ENCODE measurements at places on chromosomes 7 and 10. TPM values are rescaled to one million over a fixed set of nuclear protein-coding genes. Genes with fewer than 3 reads are reported as not detected.

SPDYE2B gene
- total RNA-seq = not detected

COL1A2 gene
- total RNA-seq = not detected

- no peak overlapping the region for H3K27ac ChIP-seq
- H3K4me3 ChIP-seq = no peak overlapping the region
- peaks cover 18% of the 10 kb centered on the region for H3K4me1 ChIP-seq
- no peak for DNase-seq
These were observed 52.3 kb upstream of the ARMC3 start for GRCh38 chr10:22875581-22875980.

IQUB gene
- 0.16 TPM for total RNA-seq

OR6B1 gene
- not detected for total RNA-seq

SAMD9L gene
- total RNA-seq = 28.8 TPM

MYO1G gene
- 44.5 TPM for total RNA-seq

DNA sequence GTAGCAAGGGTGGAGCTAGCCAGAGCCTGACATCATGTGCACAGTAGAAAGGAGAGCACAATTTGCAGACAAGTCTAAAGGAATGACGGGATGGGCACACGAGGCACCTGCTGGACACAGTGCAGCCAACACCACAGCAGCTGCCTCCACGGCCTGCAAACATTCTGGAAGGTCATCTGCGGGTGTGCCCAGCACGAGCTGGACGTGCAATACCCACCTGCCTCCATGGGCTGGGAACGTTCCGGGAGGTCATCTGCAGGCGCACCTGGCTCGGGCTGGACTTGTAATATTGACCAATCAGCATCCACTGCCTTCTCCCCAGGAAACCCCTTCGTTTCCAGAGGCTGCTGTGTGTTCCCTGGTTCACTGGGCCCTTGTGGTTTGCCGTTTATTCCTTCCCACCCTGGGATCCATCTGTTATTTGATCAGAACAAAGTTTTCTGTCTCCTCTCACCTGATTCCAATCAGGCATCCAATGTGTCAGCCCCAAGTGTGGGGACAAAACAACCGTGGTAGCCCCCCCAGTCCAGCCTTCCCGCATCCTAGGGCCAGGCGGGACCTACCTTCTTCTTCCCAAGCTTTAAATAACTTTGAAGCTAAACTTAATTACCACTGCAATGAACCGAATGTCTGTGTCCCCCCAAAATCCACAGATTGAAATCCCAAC, 243.4 kb upstream of the PPP2R2D start:
- peaks cover 7% of the 10 kb centered on the region for H3K4me1 ChIP-seq
- H3K36me3 ChIP-seq = no peaks in the 10 kb centered on the region
- H3K27me3 ChIP-seq = peaks cover 28% of the 10 kb centered on the region

RINT1 gene
- 31.5 TPM for total RNA-seq

GRCh38 chr10:106395041-106395749, 769.3 kb downstream of the SORCS1 start:
- DNase-seq = no peak
- H3K27ac ChIP-seq = no peak overlapping the region
- no peaks in the 10 kb centered on the region for H3K36me3 ChIP-seq
- no peak overlapping the region for H3K4me3 ChIP-seq
- H3K4me1 ChIP-seq = no peaks in the 10 kb centered on the region
- H3K27me3 ChIP-seq = no peaks in the 10 kb centered on the region

GRCh38 chr10:61262486-61263261, 190.5 kb downstream of the TMEM26 start:
- no peak overlapping the region for H3K27ac ChIP-seq
- no peaks in the 10 kb centered on the region for H3K4me1 ChIP-seq
- H3K4me3 ChIP-seq = no peak overlapping the region
- H3K27me3 ChIP-seq = peaks cover 4% of the 10 kb centered on the region
- no peak for DNase-seq

ANKRD30A gene
- total RNA-seq = not detected

- H3K27ac ChIP-seq = no peak overlapping the region
- no peaks in the 10 kb centered on the region for H3K27me3 ChIP-seq
- H3K36me3 ChIP-seq = peaks cover 8% of the 10 kb centered on the region
- DNase-seq = no peak
- peaks cover 15% of the 10 kb centered on the region for H3K4me1 ChIP-seq
These were observed 9.6 kb downstream of the ATP5F1C start for GRCh38 chr10:7797582-7797981.

DNA sequence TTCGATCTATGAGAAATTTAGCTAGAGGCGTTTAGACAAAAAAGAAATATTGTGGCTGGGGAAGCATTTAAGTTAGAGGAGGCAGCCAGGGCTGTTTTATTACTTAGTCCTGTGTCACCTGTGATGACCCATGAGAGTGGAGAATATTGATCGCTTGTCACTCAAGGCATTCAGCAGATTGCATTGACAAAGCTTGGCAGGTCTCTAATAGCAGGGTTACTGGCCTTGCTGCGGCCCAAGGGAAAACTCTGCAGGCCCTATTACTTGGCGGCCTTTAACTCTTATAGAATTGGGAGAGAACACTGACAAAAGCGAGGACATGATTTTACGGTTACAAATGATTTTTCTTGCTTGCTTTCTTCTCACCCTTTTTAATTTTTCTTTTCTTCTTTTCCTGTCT, 473.5 kb downstream of the AUTS2 start:
- H3K4me1 ChIP-seq = no peaks in the 10 kb centered on the region
- no peak overlapping the region for H3K27ac ChIP-seq
- H3K27me3 ChIP-seq = no peaks in the 10 kb centered on the region

ARHGEF35 gene
- 5.0 TPM for total RNA-seq

GRCh38 chr7:153170287-153170686, 410.7 kb downstream of the ACTR3B start:
- H3K4me3 ChIP-seq = no peak overlapping the region
- no peak overlapping the region for H3K27ac ChIP-seq
- H3K4me1 ChIP-seq = no peaks in the 10 kb centered on the region
- no peak for DNase-seq

HOXA4 gene
- 0.31 TPM for total RNA-seq

DNA sequence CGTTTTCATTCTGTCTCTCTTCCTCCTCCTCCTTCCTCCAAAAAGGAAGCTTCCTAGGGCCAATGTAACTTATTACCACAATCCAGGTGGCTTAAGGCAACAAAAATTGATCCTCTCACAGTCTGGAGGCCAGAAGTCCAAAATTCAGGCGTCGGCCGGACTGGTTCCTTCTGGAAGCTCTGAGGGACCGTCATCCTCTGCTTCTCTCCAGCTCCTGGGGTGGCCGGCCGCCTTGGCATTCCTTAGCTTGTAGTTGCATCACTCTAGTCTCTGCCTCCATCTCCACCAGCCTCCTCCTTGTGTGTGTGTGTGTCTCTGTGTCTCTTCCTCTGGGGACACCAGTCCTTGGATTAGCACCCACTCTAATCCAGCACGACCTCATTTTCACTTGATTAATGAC, 89.0 kb upstream of the NPTX2 start:
- no peak overlapping the region for H3K27ac ChIP-seq
- no peaks in the 10 kb centered on the region for H3K4me1 ChIP-seq
- no peak for DNase-seq
- H3K27me3 ChIP-seq = no peaks in the 10 kb centered on the region
- no peak overlapping the region for H3K4me3 ChIP-seq

GRCh38 chr10:64148607-64149006, 627.4 kb downstream of the REEP3 start:
- H3K4me1 ChIP-seq = no peaks in the 10 kb centered on the region
- no peak overlapping the region for H3K4me3 ChIP-seq
- H3K27ac ChIP-seq = no peak overlapping the region
- no peaks in the 10 kb centered on the region for H3K36me3 ChIP-seq
- DNase-seq = no peak

SPDYE6 gene
- total RNA-seq = not detected

HHEX gene
- 3.2 TPM for total RNA-seq

GRCh38 chr10:50653142-50653541, 29.4 kb upstream of the SGMS1 start:
- H3K27me3 ChIP-seq = no peaks in the 10 kb centered on the region
- H3K4me3 ChIP-seq = no peak overlapping the region
- DNase-seq = peak; percentile 27
- H3K27ac ChIP-seq = no peak overlapping the region
- H3K4me1 ChIP-seq = peaks cover 20% of the 10 kb centered on the region

DNA sequence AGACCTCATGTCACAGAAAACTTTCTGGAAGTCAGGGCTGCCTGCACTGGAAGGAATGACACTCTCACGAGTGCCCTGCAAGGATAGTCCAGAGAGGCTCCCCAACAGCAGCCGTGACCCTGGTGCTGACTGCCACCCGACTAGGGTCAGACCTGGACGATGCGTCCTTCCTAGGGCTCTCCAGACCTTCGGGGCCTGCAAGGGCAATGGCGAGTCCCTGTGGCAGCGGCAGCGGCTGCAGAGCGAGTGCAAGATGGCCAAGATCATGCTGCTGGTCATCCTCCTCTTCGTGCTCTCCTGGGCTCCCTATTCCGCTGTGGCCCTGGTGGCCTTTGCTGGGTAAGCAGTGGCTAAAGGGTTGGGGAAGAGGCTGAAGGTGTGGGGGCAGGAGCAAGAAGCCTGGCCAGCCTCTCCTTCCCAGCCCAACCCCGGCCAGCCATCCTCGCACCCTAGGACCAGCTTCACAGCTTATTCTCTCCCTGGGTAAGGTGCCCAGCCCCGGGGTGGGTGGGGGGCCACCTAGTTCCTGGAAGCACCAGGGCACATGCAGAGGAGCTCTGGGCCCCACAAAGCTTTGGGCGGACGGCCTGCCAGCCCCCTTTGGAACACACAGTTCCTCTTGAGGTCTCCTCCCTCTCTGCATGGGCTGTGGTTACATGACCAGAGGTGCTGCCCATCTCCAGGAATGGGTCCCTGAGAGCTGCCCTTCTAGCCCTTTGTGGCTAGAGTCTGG, 5.5 kb downstream of the OPN4 start:
- H3K4me3 ChIP-seq = no peak overlapping the region
- no peaks in the 10 kb centered on the region for H3K27me3 ChIP-seq
- H3K27ac ChIP-seq = no peak overlapping the region
- DNase-seq = no peak

ADD3 gene
- 358 TPM for total RNA-seq

DNA sequence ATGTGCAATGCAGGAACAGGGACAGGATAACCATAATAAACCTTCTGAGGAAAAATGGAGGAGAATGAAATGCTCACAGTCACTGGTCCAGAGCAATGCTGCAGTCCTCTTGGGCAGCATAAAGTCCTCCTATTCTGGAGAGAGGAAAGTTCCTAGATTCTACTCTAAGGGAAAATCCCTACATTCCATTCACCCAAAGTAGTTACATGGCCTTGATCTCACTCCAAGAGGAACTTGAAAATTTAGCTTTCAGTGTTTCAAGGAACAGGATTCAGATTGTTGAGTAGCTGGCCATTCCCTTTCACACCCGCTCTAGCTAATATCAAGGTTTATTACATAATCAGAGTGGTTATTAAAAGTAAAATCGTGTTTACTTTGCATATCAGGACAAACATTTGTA, 168.3 kb downstream of the CHRM2 start:
- H3K36me3 ChIP-seq = no peaks in the 10 kb centered on the region
- H3K27me3 ChIP-seq = no peaks in the 10 kb centered on the region
- no peak overlapping the region for H3K27ac ChIP-seq
- no peaks in the 10 kb centered on the region for H3K4me1 ChIP-seq
- no peak for DNase-seq

ZFYVE27 gene
- 64.4 TPM for total RNA-seq

HECW1 gene
- total RNA-seq = not detected

GRCh38 chr7:30142710-30143109, 7.9 kb downstream of the MTURN start:
- H3K4me1 ChIP-seq = peaks cover 2% of the 10 kb centered on the region
- H3K27ac ChIP-seq = no peak overlapping the region
- DNase-seq = no peak
- no peak overlapping the region for H3K4me3 ChIP-seq
- H3K36me3 ChIP-seq = no peaks in the 10 kb centered on the region

VCL gene
- total RNA-seq = 5.9 TPM

RNLS gene
- 3.1 TPM for total RNA-seq

- no peak for DNase-seq
- no peak overlapping the region for H3K27ac ChIP-seq
- H3K4me3 ChIP-seq = no peak overlapping the region
- no peaks in the 10 kb centered on the region for H3K27me3 ChIP-seq
These were observed 1000.9 kb downstream of the LRMDA start for GRCh38 chr10:76432016-76433012.

DNA sequence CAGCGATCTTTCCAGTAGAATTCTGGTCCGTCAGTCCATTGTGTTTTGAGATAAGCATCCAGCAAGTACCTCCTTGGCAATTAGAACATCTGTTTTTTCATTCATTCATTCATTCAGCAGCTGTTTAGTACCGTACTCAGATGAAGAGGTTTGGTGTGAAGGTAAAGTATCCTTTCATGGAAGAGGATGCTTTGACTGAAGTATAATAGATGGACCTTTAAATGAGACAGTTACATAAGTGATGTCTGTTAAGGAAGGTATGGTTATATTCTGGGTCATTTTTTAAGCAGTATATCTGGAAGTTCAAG, 1.2 kb downstream of the MAPK8 start:
- H3K27ac ChIP-seq = peak overlapping the region; percentile 93
- peak overlapping the region; percentile 76 for H3K4me3 ChIP-seq
- H3K27me3 ChIP-seq = no peaks in the 10 kb centered on the region

DNA sequence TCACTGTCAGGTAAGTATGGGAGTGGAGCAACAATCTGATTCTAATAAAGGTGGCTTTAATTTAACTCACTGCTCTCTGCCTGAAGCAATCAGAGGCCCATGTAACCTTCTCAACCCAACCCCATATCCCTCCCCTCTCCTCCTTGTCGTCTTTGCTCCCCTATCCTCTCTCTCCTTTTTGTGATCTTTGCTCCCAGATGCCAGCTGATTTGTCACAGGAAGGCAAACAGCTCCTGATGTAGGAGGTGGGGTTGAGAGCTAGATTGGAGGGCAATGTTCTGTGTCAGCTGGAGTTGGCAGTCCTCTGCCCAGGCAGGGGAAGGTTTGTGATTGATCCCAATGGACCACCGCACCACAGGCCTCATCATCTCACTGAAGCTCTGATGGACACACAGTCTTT, 101.4 kb upstream of the PIK3CG start:
- no peak overlapping the region for H3K27ac ChIP-seq
- H3K4me3 ChIP-seq = no peak overlapping the region
- H3K4me1 ChIP-seq = peaks cover 28% of the 10 kb centered on the region
- H3K36me3 ChIP-seq = no peaks in the 10 kb centered on the region

DNA sequence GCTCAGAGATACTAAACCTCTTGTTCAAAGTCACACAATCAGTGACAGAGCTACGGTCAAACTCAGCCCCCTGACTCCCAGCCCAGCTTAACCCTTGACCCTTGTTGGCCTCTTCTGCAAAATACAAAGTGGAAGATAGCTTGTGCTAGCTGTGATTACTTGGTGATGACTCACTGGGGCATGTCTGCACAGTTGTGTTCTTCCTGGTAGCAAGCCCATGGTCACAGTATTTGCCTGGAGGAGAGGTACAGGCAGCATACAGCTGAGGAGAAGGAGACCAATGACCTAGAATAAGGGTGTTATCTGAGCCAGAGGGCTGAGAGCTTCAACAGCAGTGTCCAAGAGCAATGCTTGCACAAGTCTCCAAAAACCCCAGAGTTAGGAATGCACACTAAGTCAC, 5.7 kb upstream of the HSPA12A start:
- no peak for DNase-seq
- H3K4me1 ChIP-seq = peaks cover 12% of the 10 kb centered on the region
- H3K36me3 ChIP-seq = peaks cover 7% of the 10 kb centered on the region
- no peak overlapping the region for H3K27ac ChIP-seq
- H3K27me3 ChIP-seq = peaks cover 89% of the 10 kb centered on the region

AKR1C3 gene
- 14.7 TPM for total RNA-seq

- no peaks in the 10 kb centered on the region for H3K4me1 ChIP-seq
- no peak overlapping the region for H3K27ac ChIP-seq
- H3K36me3 ChIP-seq = no peaks in the 10 kb centered on the region
- no peak overlapping the region for H3K4me3 ChIP-seq
- DNase-seq = no peak
These were observed 272.7 kb upstream of the MBL2 start for GRCh38 chr10:53045315-53045714.

GPR37 gene
- total RNA-seq = not detected

All from naive thymus-derived CD8-positive, alpha-beta T cell (primary cell).